ENCODE measurements at places on chromosomes 3 and 15. TPM values are rescaled to one million over a fixed set of nuclear protein-coding genes. Genes with fewer than 3 reads are reported as not detected.

The CHMP2B gene
- 16.0 TPM for total RNA-seq

The TGM4 gene
- total RNA-seq = not detected

The RBPMS2 gene
- 0.44 TPM for total RNA-seq

The ACTRT3 gene
- 3.4 TPM for total RNA-seq

The SPINT1 gene
- 0.40 TPM for total RNA-seq

The ACP3 gene
- total RNA-seq = 0.44 TPM

The OIP5 gene
- total RNA-seq = 4.0 TPM

The SAMMSON gene
- 0.04 TPM for total RNA-seq

The SLC28A2 gene
- not detected for total RNA-seq

The TERC gene
- total RNA-seq = 23.7 TPM

The KLHL6 gene
- total RNA-seq = 1.5 TPM

The NFKBIZ gene
- total RNA-seq = 3.6 TPM

The CLK3 gene
- 31.9 TPM for total RNA-seq

The HYAL1 gene
- 1.3 TPM for total RNA-seq

The NPAP1 gene
- total RNA-seq = not detected

The KBTBD12 gene
- total RNA-seq = 18.2 TPM

The AMT gene
- 5.5 TPM for total RNA-seq

The IL5RA gene
- total RNA-seq = 0.04 TPM

The C3orf80 gene
- 0.13 TPM for total RNA-seq

The TMCO5A gene
- total RNA-seq = not detected

The PSMD2 gene
- 108 TPM for total RNA-seq

The CACNA2D2 gene
- 3.0 TPM for total RNA-seq

The NDN gene
- 200 TPM for total RNA-seq

The CHST13 gene
- total RNA-seq = 0.18 TPM

The IGDCC3 gene
- total RNA-seq = 1.8 TPM

The GOLGA8N gene
- 9.2 TPM for total RNA-seq

The SI gene
- not detected for total RNA-seq

The A4GNT gene
- total RNA-seq = not detected

The FSTL1 gene
- 934 TPM for total RNA-seq

The CLRN1 gene
- 0.18 TPM for total RNA-seq

Data from muscle of leg (tissue), 16 donors.